ENCODE measurements at places on chromosomes 4 and X.
A peak's percentile ranks its signal among the peaks of the same experiment; 100 is the strongest.

DNA sequence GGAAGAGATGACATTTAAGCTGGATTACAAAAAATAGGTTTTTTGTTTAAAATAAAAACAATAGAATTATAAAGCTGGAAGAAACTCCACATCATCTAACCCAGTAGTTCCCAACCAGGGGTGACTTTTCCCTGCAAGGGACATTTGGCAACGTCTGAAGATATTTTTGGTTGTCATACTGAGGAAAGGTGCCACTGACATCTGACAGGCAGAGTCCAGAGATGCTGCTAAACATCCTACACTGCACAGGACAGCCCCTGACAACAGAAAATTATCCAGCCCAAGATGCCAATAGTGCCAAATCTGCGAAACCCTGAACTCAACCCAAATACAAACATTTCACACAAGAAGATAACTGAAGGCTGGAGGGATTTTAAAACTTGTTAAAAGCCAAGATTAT, 18.5 kb downstream of the TAB3 start:
- no peak for DNase-seq

- no peak for DNase-seq
Observed at GRCh38 chrX:53133400-53133799, 39.5 kb downstream of the KANTR start.

- no peak for DNase-seq
Observed at GRCh38 chrX:1781766-1782165, 166.9 kb downstream of the ASMT start.

- no peak for DNase-seq
Observed at GRCh38 chr4:148073349-148073748, 341.5 kb downstream of the ARHGAP10 start.

GRCh38 chr4:83516042-83516772, 19.7 kb upstream of the GPAT3 start:
- no peak for DNase-seq

DNA sequence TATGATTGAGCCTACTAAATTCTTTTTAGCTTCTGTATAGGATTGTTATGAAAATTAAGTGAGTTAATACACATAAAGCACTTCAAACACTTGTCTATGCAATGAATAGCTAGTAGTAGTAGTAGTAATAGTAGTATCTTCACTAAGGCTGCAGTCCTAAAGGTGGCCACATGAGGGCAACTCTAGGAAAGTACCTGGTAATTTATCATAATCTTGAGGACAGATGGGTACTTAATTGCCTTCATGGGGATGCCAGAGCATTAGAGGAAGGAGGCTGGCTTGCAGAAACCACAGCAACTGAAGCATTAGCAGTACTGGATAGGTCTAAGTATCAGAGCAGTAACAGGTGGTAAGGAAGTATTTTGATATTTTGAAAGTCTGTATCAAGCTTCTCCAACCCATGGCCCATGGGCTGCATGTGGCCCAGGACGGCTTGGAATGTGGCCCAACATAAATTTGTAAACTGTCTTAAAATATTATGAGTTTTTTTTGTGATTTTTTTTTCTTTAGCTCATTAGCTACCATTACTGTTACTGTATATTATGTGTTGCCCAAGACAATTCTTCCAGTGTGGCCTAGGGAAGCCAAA, 17.3 kb downstream of the NIPAL1 start:
- peak; percentile 11 for DNase-seq

GRCh38 chr4:41141900-41142299, 72.4 kb downstream of the APBB2 start:
- no peak for DNase-seq

DNA sequence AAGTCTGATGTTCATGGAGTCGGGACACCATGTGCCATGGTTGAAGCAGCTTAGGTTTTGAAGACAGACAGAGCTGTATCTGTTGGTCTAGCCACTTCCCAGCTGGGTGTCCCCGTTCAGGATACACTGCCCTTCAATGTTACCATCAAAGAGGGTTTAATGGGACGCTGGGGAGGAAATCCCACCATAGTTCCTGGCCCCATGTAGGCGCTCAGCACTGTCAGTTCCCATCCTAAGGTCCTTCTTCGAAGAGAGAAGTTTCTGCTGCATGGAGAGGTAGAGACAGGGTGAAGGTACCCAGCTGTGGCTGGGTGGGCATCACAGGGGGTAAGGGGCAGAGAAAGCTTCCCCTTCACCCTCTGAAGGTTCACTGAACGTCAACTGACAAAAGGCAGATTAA, 3.7 kb downstream of the MGST2 start:
- no peak for DNase-seq

DNA sequence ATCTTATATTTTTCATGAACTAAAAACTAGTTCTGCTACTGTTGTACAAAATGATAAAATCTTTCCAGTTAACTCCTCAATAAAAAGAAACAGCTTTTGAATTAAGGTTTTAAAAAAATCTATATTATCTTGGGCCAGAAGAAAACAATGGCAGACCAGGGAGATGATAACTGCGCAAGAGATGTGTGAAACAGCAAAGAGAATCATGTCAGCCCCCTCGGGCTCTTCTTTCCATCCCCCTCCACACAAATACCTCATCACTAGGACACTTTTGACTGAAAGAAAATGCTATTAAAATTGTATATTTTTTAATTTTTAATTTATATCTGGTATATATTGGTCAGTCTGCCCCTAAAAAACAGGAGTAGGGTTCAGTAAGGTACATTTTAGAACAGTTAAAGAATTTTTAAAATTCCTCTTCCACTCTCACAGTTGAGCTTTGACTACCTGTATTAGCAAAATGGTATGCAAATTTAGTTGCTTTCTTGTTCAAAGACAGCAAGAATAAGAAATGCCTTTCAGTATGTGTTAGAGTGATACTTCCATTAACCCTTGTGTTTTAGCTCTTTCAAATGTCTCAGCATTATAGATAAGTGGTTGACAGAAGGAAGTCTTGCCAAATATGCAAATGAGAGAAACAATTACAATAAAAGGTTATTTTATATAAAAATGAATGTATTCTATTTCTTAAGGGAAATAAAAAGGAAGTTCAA, 36.4 kb upstream of the LCORL start:
- no peak for DNase-seq

DNA sequence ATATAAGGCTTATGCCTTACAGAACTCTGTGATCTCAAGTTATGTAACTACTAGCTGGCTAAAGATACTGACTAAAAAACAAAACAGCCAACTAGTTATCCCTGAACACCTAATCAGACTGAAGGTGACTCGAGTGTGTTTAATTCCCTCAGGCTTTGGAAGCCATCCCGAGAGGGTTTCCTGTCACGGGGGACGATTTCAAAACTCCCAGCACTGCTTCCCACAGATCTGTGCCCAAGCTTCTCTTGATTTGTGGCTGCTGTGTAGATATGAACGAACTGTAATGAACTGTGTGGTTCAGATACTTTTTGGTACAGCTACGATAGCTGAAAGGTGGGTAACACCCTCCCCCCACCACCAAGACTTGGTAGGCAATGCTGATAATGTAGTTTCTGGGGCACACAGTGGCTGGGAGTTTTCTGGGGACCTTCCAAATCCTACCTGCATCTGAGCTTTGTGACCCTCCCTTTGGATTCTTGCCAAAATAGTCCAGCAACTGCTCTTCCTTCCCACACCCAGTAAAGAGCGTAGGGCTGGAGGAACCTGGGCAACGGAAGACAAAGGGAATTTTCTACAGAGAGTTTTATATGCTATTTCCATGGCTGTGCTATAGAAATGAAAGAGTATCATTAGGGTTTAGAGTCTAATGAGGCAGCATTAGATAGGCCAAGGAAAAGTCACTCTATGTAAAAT, 148.8 kb downstream of the MGST2 start:
- DNase-seq, result peak; percentile 41

- DNase-seq, result no peak
Observed at GRCh38 chrX:29376584-29376983, 789.3 kb downstream of the IL1RAPL1 start.

DNA sequence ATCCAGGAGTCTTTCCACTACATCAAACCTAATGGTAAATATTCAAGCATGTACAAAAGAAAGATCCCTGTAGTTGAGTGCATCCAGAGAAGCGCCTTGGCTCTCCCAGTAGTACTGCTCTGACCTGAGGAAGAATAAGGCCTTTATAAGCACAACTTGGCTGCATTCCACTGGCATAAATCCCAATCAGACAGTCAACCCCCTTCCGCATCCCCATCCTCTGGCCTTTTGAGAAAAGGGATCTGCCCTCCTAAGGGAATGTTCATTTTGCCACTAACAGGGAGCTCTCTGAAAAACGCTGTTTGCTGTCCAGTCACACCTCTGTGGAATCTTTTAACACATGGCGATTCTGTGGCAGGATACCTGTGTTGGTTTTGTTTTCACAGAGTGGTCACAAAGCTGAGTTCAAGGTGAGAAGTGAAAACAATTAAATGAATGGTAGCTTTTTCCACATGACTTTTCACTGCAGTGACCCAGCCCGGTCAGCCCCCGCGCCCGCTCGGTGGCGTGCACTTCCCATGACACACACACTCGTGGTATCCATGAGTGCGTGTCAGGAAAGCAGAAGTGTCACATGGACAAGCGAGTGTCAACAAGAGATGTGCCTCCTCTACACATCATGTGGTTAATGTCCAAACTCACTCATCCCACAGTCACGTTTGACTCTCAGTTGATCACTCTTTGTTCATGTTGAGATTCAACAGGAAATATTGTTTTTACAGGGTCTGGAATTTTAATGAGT, 112.2 kb upstream of the ENPP6 start:
- DNase-seq, result peak; percentile 98

DNA sequence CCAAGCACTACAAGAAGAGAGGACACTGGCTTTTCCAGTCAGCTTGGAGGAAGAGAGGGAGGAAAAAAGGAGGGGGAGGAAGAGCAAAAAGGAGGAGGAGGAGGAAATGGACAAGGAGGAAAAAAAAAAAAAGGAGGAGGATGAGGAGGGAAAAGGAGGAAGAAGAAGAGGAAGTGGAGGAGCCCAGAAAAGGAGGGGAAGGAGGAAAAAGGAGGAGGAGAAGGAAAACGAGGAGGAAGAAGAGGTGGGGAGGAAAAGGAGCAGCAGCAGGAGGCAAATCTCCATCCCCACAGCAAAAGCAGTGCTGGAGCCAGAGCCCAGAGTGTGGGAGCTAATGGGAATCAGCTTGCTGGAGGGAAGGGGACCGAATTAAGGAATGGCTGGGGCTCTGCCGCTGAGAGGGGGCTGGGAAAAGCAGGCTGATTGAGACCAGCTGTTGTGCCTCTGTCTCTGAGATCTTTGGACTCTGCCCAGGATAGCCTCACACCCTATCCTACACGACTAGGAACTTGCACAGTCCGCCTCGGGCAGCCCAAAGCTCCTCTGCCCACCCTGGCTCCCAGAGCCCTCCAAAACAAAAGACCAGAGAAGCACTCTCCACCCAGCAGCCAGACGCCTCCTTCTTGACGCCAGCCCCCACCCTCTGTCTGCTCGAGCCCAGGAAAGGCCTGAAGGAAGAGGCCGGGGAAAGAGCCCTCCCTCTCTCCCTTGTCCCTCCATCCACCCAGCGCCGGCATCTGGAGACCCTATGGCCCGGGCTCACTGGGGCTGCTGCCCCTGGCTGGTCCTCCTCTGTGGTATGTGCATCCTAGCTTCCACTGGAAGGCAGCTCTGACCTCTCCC, at the start of gene XPNPEP2:
XPNPEP2 (plus strand) TSS at position 514 of the 843 bp plus-strand sequence; CDS start at position 749, 235 bp downstream.
- DNase-seq, result no peak

GRCh38 chrX:79400623-79401022, 33.5 kb upstream of the ITM2A start:
- DNase-seq, result no peak

DNA sequence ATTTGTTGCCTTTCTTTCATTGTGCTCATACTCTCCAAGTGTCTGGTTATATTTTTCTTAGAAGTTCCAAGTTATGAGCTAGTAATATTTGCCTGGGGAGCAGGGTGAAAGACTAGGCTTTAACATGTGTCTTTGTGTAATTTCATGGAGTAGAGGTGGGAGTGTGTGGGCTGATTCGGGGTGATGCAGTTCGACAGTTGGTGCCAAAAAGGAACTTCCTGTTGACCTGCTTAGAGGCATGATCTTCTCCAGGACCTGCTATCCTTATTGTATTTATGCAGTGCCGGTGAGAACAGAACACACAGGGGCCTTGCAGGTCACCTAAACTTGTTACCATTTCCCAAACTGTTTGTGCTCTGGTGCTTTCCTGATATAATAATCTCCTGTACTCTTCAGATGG, 21.2 kb downstream of the USP53 start:
- DNase-seq, result peak; percentile 39
